ENCODE measurements at places on chromosomes 12 and 14.

DNA sequence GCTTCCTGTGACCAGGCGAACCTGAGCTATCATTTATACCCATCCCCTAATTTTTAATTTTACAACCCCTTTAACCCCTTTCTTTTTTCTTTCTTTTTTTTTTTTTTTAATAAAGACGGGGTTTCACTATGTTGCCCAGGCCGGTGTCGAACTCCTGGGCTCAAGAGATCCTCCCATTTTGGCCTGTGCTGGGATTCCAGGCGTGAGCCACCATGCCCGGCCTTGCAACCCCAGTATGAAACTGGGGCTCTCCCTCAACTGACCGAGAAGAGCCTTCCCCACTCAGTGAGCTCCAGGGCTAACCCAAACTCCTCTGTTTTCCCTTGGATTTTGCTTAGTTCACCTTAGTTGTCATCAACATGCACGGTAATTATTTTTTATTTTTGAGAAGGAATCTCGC, 992 bp downstream of the CPSF2 start:
- DNase-seq: no peak

DNA sequence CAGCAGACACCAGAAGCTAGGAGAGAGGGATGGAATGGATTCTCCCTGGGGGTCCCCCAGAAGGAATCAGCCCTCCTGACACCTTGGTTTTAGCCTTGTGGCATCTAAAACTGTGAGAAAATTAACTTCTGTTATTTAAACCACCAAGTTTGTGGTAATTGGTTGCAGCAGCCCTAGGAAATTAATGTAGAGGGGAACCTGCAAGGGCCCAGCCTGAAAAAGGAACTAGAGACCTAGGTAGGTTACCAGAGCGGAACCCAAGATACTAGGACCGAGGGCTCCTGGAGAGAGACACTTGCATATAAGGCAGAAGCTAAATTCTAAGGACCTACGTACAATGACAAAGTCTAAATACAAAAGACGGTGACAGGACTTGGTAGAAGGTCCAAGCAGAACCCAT, 8.1 kb upstream of the DENND5B start:
- DNase-seq: no peak

GRCh38 chr14:95077345-95077744, 80.0 kb downstream of the DICER1 start:
- DNase-seq: no peak

- DNase-seq: no peak
These were observed 4.4 kb upstream of the NR4A1 start for GRCh38 chr12:52046859-52047258.

DNA sequence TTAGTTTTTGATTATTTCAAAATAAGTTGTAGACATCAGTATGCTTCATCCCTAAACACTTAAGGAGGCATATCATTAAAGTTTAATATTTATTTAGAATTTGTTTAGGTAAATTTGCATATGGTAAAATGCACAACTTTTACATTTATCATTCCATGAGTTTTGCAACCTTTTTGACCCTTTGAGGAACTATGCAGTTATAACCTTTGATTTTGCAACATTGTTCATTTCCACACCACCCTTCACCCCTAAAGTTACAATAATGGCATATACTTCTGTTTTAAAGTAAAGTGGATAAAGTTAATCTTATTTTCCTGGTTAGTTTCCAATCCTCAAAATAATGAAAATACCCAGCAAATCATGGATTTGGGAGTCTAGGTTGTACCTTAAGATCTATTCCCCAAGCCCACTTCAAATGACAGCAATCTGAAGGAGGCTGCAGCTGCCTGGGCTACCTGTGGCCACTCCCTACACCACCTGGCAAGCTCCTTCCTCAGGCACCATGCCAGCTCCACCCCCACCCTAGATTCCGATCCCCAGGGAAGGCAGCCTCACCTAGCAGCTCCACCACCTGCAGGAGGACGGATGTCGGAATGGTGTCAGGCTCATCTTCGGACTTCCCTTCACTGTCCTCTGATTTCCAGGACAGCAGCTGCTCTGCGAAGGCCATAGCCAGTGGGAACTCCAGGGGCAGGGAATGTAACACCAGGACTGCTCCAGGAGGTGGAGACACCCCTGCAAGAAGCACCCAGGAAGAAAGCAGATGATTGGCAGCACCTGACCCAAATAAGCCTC, 65.1 kb downstream of the TRAFD1 start:
- no peak for DNase-seq

- no peak for DNase-seq
These were observed 384.5 kb downstream of the EMP1 start for GRCh38 chr12:13581031-13581430.

DNA sequence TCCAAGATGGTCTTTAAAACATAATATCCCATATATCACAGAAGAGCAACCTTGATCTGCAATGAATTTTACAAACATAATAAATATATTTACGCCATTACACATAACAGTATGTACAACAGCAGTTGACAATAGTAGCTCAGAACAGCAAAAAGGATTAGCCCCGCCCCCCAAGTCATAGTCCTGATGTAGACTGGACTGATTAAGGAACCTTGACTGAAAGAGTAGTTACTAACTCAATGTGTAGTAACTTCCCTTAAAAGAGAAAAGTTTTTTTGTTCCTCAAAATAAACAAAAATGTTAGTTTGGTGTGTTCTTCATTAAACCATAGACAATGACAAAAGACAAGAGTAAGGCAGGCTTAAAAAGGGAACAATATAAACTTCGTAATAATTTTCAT, 44.5 kb downstream of the GTF2A1 start:
- DNase-seq: no peak

- DNase-seq: no peak
These were observed 37.3 kb downstream of the FBLN5 start for GRCh38 chr14:91910196-91910595.

DNA sequence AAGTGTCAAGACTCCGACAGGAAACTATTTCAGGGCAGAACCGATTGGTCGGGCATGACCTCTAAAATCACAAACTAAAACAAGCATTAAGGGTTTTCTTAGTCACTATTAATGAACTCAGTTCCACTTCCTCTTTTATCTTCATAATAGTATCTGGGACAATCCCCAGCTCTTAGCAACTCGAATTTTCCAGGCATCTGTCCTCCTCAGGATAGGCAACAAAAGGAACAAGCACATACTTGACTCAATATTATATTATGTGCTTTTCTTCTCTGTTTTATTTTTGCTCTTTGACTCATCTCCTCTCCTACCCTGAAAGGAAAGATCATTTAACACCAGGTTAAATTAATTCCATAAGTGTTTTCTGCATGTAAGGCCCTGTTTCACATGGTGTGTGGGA, 638.3 kb upstream of the TBX3 start:
- no peak for DNase-seq

- no peak for DNase-seq
These were observed 159.3 kb downstream of the TTC7B start for GRCh38 chr14:90656973-90657372.

DNA sequence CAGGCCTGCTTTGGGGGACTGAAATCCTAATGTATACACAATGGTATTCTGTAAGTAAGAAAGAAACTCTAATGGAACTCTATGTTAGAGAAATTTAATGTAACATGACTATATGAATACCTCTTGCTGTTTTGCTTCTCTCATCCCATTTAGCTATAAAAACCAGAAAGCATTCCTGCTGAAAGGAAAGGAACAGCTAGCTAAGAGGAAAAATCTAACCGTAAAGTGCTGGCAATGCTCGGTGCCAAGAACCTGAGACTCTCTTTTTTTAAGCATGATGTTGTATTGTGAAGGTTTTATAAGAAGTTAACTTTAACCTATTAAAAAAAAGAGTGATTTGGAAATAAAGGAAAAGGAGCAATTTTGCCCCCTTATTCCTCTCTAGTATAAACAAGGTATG, 75.6 kb upstream of the DACT1 start:
- no peak for DNase-seq

GRCh38 chr14:25132732-25133422, 82.9 kb upstream of the STXBP6 start:
- DNase-seq: peak; percentile 86

- DNase-seq: no peak
These were observed 62.8 kb downstream of the PRMT8 start for GRCh38 chr12:3553681-3554370.

- no peak for DNase-seq
These were observed 81.4 kb upstream of the FERMT2 start for GRCh38 chr14:53032161-53032803.

- DNase-seq: no peak
These were observed 24.5 kb downstream of the FZD10 start for GRCh38 chr12:130186651-130187268.

DNA sequence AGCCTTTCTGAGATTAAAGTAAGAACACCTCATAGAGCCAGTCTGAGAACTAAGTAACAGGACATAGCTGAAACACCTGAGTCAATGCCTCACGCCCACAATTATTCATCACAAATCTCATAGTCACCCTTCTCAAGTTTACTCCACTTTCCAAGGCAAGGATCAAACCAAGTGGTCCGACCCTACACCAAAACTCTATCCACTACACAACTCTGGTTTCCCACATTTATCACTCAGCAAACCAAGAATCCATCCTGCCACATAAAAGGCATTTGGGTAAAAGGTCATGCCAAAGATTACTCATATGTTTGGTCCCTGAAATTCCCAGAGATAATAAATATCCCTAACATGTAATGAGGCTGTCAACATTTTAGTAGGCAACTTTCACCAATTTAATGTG, 144.1 kb downstream of the RPAP3 start:
- DNase-seq: no peak

- DNase-seq: no peak
These were observed 107.9 kb downstream of the SLC38A4 start for GRCh38 chr12:46717868-46718267.
